SW480 (cell line): ENCODE measurements at places on chromosomes 3 and 15.
A peak's percentile ranks its signal among the peaks of the same experiment; 100 is the strongest.

DNA sequence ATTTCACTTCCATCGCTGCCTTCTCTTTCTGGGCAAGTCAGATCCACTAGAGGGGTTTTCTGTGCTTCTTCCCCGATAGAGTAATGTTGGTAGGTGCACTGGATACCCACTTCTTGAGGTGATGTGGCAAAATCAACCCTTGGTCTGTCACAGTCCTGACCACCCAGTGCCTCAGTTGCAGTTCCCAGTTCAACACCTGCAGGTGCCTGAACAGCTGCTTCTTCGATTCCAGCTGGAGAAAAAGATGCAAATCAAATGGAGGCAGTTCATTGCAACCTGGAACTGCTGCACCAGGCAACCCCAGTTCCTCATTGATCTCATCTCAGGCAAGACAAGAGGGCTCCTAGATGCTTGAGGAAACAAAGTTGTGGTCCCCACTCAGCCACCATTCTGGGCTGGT, 186.6 kb downstream of the UBE2E2 start:
- DNase-seq, result no peak

GRCh38 chr15:86125775-86126174, 46.1 kb downstream of the AGBL1 start:
- no peak for DNase-seq

DNA sequence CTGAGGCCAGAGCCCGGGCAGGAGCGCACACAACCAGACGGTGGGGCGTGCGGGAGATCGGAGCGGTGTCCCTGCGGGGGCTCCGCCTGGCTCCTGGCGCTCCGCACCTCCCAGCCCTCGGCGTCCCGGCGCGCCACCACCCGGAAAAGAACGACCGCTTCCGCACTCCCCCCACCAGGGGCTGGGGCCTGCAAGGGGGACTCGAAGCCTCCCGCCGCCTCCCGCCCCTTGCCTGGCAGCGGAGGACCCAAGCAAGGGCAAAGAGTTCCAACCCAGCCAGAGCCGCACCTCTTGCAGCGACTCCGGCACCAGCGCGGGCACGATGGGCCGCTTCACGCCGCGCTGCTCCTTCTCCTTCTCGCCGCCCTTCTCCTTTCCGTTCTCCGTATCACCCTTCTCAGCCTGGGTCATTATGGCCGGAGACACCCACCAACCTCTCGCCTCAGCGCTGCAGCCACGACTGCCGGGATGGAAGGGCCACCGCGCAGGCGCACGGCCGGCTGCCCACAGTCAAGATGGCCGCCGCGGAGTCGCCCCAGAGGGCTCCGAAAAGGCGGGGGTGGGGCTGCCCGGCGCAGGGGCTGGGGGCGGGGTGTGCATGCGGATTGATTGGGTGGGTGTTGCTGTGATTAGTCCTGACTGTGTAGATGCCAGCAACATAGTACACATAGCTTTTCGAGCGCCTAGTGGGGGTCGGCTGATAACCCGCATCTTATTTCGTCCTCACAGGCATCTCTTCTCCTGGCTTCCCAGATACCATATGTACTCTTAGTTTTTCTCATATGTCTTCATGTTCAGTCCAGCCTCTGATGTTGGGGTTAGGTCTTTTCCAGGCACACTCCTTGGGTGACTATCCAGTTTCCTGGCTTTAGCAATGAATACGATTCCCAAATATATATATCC, at the start of gene ACTR8:
Gene ACTR8 (minus strand): TSS at position 462 of the 903 bp plus-strand sequence. CDS start 51 bp downstream, at position 411.
- DNase-seq, result peak; percentile 81

DNA sequence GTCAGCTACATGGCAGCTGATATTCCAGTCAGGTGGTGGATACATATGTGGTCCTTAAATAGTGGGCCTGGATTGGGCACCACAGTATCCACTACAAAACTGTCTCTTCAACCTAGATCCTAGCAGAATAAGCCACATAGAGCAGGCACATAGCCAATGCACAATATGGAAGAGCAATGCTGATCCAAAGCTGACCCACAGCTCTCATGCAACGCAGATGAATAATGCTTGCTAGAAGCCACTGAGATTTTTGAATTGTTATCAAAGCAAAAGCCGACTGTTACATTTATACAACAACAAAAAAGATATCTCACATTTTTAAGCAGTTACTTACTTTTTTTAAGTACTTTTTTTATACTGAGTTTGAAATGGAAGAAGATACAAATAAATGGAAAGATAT, 11.2 kb downstream of the CNTN3 start:
- no peak for DNase-seq

- DNase-seq, result no peak
These were observed 58.7 kb upstream of the TIPARP start for GRCh38 chr3:156615592-156616173.

GRCh38 chr3:143784446-143784845, 63.8 kb downstream of the SLC9A9 start:
- no peak for DNase-seq

- DNase-seq, result no peak
These were observed 553.1 kb upstream of the PPP2R3A start for GRCh38 chr3:135412475-135412874.

DNA sequence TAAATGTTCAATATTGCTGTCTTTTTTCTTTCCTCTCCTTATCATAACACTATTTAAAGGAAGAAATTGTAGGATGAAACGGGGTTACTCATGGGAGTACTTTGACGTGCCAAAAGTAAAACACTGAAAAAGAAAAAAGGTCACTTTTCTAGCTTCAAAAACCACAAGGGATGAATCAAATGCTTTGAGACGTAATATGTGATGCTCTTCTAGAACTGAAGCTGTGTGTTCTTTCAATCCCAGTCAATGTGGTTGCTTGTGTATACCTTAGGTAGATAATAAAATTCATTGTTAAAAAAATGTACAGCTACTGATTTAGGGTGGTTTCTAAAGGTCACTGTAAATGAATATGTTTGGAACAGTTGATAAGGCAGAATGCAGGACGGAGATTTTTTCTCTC, 538.8 kb upstream of the ZNF717 start:
- DNase-seq, result no peak

DNA sequence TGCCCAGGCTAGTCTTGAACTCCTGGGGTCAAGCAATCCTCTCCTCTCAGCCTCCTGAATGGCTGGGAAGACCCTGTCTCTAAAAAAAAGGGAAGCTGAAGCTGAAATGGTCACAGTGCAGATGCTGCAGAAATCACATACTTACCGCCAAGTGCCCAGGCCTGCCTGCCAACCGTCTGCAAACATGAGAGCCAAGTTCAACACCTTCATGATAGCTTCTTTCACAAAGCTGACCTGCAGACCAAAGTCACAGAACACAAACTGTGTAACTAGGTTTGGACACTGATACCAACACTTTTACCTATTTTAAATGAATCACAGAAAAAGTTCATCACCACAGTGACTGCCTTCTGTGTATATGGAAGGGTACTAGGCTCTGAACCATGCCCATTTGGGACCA, 22.8 kb upstream of the CYFIP1 start:
- no peak for DNase-seq

DNA sequence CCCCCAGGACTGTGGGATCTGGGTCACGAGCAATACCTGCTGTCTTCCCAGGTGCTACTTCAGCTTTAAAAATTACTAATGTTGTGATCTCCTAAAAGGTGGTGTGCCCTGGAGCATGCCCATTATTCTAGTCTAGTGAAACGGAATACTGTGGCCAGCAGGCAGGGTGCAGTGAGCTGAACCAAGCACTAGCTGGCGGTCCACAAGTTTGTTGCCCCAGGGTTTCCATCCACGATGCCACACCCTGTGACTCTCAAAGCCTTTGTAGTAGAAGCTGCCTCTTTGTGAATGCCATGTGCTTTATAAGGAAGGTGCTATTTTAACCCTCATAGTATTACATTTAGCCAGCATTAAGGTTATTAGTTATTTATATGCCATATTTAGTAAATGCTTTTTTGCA, 49.1 kb downstream of the PXYLP1 start:
- DNase-seq, result no peak

DNA sequence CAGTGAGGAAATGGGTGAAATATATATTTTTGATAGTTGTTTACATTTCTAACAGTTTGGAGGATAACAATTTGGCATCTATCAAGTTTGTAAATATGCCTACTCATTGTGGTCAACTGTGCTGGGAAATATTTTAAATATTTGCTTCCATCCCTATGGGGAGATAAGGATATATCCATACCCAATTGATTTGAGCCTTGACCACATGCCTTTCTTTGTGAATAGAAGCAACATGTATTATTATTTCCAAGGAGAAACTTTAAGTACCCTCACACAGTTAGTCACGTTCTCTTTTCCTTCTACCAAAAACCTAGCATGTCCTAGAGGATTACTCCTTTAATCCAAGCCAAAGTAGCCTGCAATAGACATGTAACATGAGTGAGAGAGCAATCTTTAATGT, 245.4 kb upstream of the CBLB start:
- DNase-seq, result peak; percentile 17

DNA sequence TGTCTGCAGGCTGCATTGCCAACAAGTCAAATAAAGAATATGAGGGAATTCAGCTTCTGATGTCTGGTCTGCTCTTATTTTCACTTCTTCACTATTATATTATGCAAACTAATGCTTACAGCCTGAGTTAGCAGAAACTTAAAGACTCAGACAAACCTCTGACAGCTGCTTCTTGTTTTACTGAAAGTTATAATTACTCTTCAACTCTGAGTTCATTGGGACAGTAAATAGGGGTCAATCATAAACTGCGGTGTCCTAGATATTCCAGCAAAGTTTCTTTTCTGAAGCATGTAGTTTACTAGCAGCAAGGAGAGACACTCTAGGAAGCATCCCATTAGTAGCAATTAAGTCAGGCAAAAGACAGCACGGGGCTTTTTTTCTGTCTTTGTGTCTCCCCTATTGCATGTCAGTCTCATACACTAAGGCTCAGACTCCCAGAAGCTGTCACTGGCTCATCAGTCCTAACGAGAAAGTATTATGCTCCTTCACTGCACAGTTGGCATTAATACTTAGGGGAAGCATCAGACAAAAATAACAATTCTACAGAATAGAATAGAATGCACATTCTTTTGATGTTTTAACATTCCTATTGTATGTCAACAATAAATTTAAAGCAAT, 1060.8 kb downstream of the ROBO1 start:
- no peak for DNase-seq

GRCh38 chr3:140242818-140243276, 307.9 kb downstream of the CLSTN2 start:
- DNase-seq, result peak; percentile 42

DNA sequence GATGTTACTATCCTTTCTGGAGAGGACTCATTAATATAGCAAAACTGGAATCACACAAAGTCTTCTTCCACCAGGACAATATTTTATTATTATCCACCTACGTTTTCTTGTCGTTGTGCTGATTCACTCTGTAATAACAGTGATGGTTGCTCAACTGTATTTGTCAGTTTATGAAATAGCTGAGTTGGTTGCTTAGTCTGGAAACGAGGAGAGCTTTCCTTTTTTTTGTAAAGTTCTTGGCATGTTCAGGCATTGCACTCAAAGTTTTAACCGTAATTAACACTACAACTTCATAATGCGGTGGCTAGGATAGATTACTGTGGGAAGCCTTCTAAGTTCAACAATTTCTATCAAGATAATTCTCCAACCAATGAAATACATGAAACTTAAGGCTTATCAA, 131.2 kb downstream of the RAP2B start:
- DNase-seq, result no peak

GRCh38 chr3:54785976-54786375, 141.9 kb downstream of the LRTM1 start:
- DNase-seq, result no peak

DNA sequence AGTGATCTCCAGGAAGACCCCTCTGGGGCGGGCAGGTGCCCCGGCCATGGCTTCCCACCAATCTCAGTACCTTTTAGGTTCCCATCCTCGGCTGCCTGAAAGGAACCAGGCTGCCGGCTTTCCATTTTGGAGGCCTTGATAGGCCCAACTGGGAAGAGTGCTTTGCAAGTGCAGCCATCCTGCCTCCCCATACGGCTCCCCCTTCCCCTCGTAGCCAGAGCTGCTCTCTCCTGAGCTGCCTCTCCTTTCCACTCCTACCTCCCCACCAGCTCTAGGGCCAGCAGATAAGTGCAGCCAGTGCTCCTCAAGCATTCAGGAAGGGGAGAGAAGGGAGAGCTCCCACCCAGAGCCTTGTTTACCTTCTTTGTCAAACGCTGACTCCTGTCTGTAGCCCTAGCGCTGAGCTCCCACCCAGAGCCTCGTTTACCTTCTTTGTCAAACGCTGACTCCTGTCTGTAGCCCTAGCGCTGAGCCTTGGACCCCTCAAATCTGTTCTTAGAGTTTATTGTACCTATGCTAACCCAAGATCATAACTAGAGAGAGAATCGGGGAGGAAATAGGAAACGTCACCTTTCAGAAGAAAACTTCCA, 133.0 kb downstream of the LRRK1 start:
- no peak for DNase-seq

- no peak for DNase-seq
These were observed 78.2 kb downstream of the FAIM start for GRCh38 chr3:138686771-138687221.

GRCh38 chr15:26738996-26739395, 33.9 kb downstream of the GABRB3 start:
- no peak for DNase-seq

GRCh38 chr3:143731776-143732175, 116.5 kb downstream of the SLC9A9 start:
- no peak for DNase-seq

- DNase-seq, result no peak
These were observed 118.4 kb downstream of the RPLP1 start for GRCh38 chr15:69570997-69571396.

- no peak for DNase-seq
These were observed 81.5 kb downstream of the FNDC3B start for GRCh38 chr3:172120912-172121311.

GRCh38 chr3:98980915-98981596, 79.6 kb upstream of the DCBLD2 start:
- peak; percentile 74 for DNase-seq

DNA sequence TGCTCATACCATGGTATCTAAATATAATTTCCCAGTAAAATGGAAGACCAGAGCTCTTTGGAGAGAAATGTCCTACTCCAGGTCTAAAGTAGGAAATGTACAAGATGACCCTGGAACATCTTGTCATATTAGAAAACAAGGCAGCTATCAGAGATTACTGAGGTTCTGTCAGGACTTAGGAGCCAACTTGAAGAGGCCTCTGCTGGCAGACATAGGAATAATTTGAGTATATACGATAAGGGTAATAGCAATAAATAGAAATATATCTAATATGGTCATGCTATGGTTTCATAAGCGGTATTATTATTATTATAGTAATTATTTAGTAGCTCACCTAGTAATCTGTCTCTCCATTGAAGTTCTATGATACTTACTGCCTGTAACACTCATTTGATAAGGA, 224.2 kb downstream of the SOX2 start:
- no peak for DNase-seq

GRCh38 chr15:83365370-83365938, 81.0 kb upstream of the BNC1 start:
- no peak for DNase-seq

GRCh38 chr3:5079761-5080160, 42.3 kb upstream of the ARL8B start:
- DNase-seq, result no peak

GRCh38 chr3:193795062-193795690, 202.2 kb downstream of the OPA1 start:
- DNase-seq, result no peak
